Smooth muscle cell of the coronary artery (primary cell): ENCODE measurements at places on chromosomes 11 and 22. TPM values are rescaled to one million over a fixed set of nuclear protein-coding genes. Genes with fewer than 3 reads are reported as not detected.

Gene BTBD18
- total RNA-seq: not detected in 2 replicates

Gene GRM5
- total RNA-seq: under 0.01 TPM in 1 of 2 replicates, not detected in the other

Gene HTR3B
- not detected in 2 replicates for total RNA-seq

Gene YAP1
- total RNA-seq: 85.3 and 168 TPM in 2 replicates

Gene POU2AF2
- not detected in 2 replicates for total RNA-seq

Gene FGF19
- total RNA-seq: not detected in 2 replicates

Gene SYCE3
- total RNA-seq: not detected in 2 replicates

Gene PTPRCAP
- 0.23 and 0.30 TPM in 2 replicates for total RNA-seq

Gene OR5A1
- total RNA-seq: not detected in 2 replicates

Gene CCDC86
- total RNA-seq: 0.82 and 7.4 TPM in 2 replicates

Gene UBE4A
- total RNA-seq: 13.3 and 26.5 TPM in 2 replicates
